ENCODE measurements at places on chromosomes 11 and 22.

DNA sequence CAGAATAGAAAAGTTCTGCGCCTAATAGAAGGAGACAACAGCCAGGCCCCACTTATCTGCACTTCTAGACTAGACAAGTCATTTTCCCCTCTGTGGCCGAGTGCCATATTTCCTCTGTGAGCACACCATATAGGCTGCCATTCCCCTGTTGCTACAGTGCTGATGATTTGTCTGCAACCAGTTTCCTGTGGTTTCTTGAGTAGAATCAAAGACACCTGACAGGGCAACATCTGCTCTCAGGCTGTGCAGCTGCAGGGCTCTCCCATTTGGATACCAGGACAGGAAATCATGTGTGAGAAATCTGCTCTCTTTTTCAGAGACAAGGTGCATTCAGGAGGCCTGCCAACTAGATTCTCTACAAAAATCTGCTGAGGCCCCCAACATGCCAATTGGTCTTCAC lies 879.3 kb downstream of the DLG2 start:
- no peak for DNase-seq

DNA sequence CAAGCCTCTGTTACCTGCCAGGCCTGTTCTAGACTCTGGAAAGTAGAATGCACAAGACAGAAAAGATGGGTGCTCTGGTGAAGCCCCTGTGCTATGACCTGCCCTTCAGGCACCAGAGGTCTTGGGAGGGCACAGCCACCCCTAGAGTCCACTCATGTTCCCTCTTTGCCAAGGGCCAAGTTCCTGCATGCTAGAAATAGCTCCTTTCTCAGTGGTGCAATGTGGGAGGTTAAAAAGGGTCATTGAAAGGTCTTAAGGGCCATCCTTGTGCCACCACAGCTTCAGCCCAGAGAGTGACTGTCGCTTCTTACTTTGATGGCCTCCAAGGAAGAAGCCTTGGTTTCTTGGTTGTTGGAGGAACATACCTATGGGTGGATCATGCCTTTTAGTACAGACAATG lies 84.6 kb upstream of the PARVA start:
- no peak for DNase-seq

DNA sequence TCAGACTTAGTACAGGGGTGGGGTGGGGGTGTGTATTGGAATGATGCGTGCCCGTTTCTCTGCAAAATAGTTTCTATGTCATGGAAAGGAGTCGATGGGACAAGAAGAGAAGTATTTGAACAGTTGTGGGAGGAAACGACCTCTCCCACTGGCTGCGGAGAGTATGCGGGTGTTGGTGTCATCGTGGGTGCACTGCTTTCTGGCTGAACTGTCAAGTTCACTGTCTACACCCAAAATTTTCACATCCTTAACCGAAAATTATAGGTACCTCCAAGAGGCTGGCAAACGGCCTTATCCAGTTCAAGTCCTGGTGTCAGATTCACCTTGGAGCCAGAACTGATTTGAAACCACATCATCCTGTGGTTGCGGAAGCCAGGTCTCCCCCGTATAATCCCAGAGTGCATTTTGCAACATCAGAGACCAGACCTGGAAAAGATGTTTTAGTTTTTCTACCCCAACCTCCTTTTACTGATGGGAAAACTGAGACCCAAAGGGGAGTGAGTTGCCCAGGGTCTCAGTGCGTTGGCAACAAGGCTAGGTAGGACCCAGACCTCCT lies 497 bp upstream of the SSRP1 start:
- DNase-seq: no peak

GRCh38 chr11:56396047-56396446 lies 16.4 kb upstream of the OR5AL1 start:
- DNase-seq: peak; percentile 50

- no peak for DNase-seq
Measured at GRCh38 chr11:8672346-8672745, 10.1 kb downstream of the TRIM66 start.

- no peak for DNase-seq
Measured at GRCh38 chr11:10900681-10901415, 43.0 kb upstream of the ZBED5 start.

DNA sequence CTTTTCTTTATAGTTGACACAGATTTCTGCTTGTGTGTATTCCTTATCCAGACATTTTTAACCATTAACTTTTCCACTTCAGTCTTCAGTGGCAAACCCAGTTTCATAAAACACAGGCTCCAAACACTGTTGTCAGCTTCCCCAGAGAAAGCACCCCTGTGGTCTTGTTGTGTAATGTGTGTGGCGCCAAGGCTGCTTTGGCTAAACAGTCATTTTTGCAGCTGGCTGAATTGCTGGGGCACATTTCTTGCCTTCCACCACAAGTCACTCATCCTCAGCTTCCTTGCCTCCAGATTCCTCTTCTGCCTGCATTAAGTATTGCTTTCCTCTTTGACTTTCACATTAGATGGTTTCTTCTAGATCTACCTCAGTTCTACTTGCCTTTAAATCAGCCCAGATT lies 40.5 kb downstream of the ARHGAP1 start:
- DNase-seq: no peak

DNA sequence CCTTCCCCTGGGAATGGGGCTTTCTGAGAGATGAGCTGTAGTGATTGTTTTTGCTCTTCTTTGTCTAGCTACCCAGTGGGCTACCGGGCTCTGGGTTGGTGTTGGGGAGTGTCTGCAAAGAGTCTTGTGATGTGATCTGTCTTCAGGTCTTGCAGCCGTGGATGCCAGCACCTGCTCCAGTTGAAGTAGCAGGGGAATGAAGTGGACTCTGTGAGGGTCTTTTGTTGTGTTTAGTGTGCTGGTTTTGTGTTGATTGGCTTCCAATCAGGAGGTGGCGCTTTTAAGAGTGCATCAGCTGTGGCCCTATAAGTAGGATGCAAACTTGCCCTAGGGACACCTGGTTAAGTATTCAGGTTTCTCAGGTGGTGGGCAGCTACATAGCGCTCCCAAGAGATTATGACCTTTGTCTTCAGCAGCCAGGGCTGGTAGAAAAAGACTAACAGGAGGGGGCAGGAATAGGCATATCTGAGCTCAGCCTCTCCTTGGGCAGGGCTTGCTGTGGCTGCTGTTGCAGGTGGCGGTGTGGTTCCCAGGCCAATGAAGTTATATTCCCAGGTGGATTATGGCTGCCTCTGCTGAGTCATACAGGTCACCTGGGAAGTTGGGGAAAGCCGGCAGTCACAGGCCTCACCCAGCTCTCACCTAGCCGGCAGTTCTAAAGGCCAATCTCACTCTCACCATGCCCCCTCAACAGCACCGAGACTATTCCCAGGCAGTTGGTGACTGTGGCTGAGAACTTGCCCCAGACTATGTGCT lies 315.7 kb upstream of the C11orf87 start:
- peak; percentile 58 for DNase-seq

DNA sequence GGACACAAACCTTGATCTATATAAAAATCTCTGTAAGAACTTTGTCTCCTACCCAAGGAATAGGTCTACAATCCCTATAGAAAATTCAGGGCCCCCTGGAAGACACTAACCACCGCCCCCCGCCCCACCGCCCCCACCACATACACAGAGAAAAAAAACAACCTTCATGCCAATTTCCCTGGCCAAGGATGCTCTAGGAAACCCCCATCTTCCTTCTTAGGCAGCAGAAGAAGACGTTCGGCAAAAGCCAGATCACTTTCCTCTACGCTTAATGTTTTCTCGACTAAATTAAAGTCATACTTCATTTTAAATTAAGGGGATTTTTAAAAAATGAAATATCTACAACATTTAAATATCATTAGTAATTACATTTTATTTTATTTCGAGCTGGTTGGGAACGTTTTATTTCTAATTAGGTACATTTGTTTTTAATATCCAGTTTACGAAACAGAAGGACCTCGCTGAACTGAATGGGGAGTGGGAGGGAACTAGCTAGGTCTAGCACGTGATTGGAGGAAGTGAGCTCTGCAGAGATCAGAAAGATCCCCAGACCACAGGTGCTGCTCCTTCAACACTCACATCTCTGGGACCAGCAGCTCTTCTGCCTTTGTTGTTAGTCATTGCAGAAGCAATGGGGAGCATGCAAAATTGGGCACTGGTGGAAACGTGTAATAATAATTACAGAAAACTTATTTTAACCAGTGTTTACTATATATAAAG lies 472.3 kb downstream of the MN1 start:
- DNase-seq: peak; percentile 82

- DNase-seq: no peak
Measured at GRCh38 chr11:77747381-77747969, 73.0 kb downstream of the RSF1 start.

DNA sequence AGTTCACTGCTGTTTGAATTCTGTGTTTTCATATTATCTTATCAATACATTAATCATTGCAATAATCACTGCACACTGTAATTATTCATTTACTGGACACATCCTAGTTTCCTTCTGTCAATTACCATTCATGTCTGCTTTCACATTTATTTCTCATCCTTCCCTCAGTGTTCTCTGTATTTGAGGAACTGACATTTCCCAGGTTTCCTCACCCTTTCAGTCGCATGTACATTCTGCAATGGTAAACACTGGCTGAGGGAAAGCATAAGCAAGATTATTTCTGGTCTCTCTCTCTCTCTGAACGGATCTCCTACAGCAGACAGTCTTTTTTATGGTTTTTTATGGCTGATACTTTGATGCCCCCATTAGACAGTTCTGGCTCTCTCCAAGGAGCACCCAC lies 4.2 kb upstream of the HBD start:
- DNase-seq: no peak

DNA sequence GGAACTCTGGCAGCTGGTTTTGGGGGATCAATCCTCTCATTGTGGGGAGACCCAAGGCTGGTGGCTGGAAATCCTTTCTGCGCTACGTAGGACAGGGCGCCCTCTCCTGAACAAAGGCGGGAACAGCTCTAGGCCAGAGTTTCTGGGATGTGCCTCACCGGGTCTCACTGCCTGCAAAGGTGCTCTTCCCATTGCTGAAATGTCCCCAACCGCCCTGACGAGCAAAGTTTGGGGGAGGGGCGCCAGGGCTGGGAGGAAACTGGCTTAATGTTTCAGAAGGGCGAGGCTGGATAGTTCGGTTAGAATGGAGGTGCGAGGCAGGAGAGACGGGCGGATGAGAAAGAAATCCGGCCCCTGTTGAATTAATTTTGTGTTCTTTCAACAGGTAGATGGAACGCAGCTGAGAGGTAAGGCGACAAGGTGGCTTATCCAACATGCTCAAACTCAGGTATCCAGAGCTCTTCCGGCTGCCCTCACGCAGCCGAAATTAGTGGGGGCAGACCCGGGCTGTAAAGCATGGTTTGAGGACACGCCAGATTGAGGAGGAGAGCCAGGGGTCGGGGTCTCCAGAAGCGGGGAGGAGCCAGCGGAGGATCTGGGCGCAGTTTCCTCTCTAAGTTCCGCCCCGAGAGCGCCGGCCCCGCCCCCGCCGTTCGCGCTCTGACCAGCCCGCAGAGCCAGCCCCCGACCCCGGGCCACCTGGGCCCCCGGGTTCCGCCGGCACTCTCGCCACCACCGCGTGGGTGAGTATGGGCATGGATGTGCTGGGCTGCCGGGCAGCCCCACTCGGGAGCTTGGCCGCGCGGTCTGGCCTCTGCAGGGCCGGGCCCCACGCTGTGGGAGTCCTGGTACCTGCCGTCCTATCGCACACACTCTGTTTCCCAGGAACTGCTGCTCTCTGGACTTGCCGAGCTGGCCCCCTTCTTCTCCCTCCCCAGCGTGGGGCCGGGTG lies at the start of gene PGAP2:
Gene PGAP2 (plus strand): TSS at position 652 of the 952 bp plus-strand sequence. CDS start 2,700 bp downstream, outside the sequence.
- peak; percentile 91 for DNase-seq

DNA sequence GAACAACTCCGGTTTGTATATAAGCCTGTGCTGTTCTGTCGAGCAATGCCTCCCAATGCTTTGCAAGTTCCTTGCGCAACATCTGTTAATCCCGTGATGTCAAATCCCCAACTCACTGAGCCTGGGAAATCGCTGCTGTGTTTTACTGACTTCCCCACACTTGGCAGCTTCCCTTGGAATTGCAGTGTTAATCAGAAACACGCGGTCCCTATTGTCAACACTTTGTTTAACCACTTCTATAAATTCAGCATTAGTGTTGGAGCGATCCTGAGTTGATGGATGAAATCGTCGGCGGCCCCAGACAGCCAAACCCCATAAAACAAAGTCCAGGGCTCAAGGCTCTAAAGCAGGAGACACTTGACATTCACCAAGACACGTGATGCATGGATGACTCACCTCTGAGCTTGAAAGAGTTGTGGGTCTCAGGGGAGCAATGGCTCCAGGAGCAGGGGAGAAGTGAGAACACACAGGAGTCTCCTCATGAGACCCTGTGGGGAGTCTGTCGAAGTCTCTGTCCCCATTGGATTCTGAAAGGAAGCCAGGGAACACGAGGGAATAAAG lies 555.3 kb downstream of the MIAT start:
- DNase-seq: no peak

DNA sequence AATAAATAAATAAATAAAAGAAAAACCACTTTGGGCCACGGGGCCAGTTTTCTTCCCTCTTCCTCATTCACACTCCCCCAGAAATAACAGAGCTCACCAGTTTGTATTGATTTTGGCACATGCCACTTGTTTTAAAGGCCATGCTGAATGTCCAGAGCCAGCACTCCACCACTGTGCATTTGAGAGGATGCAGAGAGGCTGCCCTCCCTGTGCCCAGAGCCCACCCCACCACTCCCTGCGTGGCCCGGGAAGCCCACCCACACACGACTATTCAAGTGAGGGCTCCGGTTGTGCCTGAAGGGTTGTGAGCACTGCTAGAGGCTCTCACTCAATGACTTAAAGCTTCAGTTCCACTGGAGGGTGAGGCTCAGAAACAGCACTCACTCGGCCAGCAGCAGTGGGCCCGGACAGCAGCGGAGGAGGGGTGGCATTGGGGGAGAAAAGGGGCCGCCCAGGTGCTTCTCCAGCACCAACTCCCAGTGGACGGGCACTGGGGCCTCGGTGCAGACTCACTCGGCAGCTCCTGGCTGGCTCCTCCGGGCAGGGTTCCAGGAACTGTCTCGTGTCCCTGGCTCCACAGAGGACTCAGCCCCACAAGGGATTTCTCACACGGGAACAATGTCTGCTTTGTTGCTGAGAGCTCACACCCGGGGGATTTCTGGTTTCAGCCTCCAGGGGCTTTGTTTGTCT lies 112.7 kb downstream of the SHANK2 start:
- DNase-seq: no peak

GRCh38 chr11:23680488-23681230 lies 816.2 kb upstream of the LUZP2 start:
- no peak for DNase-seq
